ENCODE measurements at places on chromosomes 1 and 21. TPM values are rescaled to one million over a fixed set of nuclear protein-coding genes. Genes with fewer than 3 reads are reported as not detected.

Gene FCMR
- polyA plus RNA-seq, result 1.8 TPM

Gene FAM72A
- 6.2 TPM for polyA plus RNA-seq

Gene AADACL3
- polyA plus RNA-seq, result not detected

Gene TFF1
- polyA plus RNA-seq, result not detected

Gene OR2L3
- not detected for polyA plus RNA-seq

- DNase-seq, result no peak
Measured at GRCh38 chr1:210771131-210771530, 362.8 kb downstream of the KCNH1 start.

DNA sequence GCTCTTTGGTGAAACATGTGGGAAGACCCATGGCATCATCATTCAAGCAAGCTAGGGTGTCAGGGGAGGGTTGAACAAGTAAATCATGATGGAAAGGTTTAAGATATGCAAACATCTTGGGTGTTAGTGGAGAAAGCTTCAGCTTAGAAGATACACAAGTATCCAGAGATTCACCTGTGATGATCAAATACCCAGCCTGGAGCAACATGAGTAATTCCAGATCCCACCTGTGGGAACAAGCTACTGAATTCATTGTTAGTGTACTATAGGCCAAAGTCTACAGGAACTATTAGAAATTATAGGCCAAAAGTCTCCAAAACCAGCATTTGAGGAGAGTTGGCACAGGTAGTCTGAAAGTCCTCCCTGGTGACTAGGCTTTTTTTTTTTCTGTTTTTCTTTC is 499.9 kb downstream of the NUF2 start:
- DNase-seq, result no peak

GRCh38 chr1:44019466-44019948 is 11.8 kb downstream of the SLC6A9 start:
- DNase-seq, result no peak

DNA sequence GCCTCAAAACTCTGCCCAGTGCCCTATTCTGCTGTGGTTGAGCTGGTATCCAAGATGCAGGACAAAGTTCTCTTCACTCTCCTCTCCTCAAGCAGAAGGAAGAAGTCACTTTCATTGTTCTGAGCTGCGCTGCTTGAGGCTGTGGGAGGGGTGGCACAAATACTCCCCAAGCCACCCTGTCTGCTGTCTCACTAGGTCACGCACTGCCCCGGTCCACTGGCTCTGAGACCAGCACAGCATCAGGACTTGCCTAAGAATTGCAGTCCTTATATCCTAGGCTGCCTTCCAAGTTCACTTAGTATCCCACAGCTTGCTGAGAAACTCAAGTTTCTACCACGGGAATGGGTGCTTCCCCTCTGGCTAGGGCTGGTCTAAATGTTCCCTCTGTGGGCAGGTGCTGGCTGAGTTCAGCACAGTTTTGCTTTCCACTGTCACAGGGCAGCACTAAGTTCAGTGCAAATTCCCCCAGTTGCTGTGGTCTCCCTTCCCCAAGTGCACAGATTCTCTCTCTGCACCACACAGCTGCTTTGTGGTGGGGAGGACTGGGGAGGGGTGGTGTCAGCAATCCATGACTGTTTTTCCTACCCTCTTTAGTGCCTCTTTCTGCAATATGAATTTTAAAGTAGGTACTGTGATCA is 32.4 kb downstream of the SLC9C2 start:
- DNase-seq, result no peak

DNA sequence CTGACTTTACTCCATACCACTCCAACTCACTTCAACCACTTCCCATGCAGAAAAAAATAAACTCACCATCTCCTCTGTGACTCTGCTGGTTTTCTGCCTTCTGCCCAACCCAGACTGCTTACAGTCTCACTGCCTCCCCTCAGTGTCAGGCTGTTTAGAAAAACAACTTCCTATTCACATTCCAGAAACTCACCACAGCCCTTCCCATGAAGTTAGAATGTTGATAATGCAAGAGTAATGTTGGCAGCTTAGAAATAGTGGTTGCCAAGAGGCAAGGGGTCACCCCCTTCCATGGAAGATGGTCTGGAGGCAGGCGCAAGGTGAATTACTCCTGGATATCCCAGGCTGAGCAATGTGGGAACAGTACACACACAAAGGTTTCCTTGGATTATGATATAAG is at the start of gene SELP:
Gene SELP, minus strand, starts transcription at position 119 of the 400 bp plus-strand sequence. Its CDS starts 50 bp downstream, at position 69.
- no peak for DNase-seq

GRCh38 chr1:47243910-47244309 is 11.9 kb upstream of the TAL1 start:
- DNase-seq, result no peak

GRCh38 chr1:154265586-154265985 is 6.8 kb upstream of the HAX1 start:
- no peak for DNase-seq

DNA sequence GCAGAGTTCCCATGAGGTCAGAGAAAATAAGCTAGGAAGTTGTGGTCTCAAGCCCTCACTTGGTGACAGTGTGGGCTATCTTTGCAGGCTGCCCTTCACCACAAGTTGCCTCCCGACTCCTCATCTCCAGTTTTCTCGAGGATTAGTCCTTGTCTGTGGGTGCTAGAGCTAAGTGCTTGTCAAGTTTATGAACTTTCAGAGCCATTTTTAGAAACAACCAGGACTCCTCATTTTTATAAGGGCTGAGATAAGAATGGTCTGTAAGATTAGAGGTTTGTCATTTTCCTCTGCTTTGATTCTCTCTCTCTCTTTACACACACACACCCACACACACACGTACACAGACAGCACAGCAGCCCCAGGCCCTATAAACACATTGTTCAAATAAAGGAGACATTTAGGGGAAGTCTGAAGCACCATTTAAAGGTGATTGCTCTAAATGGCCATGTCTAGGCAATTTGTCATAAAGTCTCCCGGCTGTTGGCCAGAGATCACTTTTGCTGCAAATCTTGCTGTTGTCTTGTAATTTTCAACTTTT is 127.2 kb downstream of the LACTBL1 start:
- DNase-seq, result no peak

Measured in left kidney (tissue), 8 donors.